ENCODE measurements at places on chromosomes 7 and 10.
A peak's percentile ranks its signal among the peaks of the same experiment; 100 is the strongest.

- DNase-seq = no peak
These were observed 166.5 kb upstream of the GNAI1 start for GRCh38 chr7:79968077-79968648.

DNA sequence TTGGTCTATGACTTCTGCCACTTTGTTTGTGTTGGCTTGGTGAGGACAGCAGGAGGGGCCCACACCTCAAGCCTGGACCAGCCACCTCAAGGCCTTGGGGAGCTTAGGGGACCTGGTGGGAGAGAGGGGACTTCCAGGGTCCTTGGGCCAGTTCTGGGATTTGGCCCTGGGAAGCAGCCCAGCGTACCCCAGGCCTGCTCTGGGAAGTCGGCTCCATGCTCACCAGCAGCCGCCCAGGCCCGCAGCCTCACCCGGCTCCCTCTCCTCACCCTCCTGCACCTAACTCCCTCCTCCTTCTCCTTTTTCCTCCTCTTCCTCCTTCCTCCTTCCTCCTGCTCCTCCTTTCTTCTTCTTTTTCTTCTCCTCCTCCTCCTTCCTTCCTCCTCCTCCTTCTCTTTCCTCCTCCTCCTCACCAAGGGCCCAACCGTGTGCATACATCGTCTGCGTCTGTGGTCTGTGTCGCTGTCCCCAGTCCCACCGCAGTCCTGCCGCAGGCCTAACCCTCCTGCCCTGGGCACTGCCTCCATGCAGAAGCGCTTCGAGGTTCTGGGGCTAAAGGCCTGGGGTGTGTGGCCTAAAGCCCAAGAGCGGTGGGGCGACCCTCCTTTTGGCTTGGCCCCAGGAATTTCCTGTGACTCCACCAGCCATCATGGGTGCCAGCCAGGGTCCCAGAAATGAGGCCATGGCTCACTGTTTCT lies 5.3 kb downstream of the EN2 start:
- DNase-seq = no peak

- peak; percentile 67 for DNase-seq
These were observed 19.7 kb downstream of the CYTH3 start for GRCh38 chr7:6252748-6253147.

GRCh38 chr7:154777023-154777422 lies 225.9 kb downstream of the PAXIP1 start:
- peak; percentile 67 for DNase-seq

DNA sequence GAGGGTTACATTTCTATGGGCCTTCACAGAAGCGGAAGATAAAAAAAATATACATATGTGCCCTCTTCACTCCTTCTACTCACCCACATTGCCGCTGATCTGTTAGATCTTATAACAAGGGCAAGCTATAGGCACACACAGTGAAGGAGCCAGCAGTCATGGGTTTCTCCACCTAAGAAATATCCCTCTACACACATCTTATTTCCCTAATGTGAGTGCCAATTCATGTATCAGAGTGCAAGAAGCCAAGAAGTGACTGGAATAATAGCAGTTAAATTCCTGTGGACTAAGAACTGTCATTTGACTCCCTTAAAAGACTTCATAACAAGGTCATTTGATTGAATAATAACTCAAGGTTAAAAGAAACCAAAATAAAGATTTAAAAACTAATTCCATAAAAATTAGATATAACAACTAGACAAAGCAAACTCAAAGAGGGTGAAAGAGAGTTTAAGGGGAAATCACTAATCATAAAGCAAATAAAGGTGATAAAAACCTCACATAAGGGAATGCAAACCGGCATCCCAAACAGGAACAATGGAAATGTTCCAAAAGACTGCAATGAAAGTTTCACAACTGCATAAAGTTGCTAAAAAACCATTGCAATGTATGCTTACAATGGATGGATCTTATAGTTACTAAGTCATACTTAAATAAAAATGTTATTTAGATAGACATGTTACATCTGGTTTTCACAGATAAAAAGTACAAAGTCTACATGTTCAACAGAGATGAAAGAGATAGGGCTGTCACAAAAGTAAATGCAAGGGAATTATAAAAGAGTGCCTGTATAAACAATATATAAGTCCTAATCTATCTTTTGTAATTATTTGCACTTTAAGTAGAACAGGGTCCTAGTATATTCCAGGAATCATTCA lies 42.8 kb downstream of the ARHGAP21 start:
- DNase-seq = peak; percentile 56
